Omental fat pad (tissue), 4 donors: ENCODE measurements at places on chromosomes 4 and X. TPM values are rescaled to one million over a fixed set of nuclear protein-coding genes. Genes with fewer than 3 reads are reported as not detected.

DNA sequence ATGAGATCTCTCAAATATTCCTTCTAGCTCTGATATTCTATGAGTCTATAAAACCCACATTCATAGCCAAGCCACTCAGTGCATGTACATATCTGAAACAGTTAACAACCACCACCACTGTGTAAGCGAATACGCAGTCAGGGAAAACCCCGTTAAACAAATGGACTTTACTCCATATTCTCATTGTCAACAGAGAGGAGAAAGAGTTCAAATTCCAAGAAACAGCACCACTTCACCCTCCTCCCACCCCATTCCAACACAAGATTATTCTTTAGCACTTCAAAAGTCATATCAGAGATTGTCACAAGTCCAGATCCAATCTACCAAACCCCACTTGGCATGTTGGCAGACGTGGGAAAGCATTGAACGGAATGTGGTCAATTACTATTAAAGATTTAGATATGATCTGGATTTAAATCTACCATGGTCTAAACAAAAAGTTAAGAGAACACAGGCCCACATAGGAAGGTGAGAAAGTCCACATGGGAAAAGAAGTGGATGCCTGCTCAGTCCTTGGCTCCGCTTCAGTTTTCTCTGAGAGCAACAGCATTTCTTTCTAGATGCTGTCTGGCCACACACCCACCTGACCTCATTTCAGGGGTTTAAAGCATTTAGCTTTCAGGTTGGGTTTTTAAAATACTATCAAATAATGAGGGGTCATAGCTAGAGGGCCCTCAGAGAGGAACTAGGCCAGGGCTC, 39.8 kb upstream of the KLHL13 start:
- no peak for DNase-seq

GRCh38 chrX:9184211-9184610, 150.3 kb upstream of the FAM9B start:
- DNase-seq: no peak

GRCh38 chr4:2413821-2414610, 4.4 kb downstream of the ZFYVE28 start:
- DNase-seq: no peak

DUSP21 gene
- not detected for total RNA-seq

SGMS2 gene
- total RNA-seq: 67.7 TPM
